ENCODE measurements at places on chromosomes 4 and X.

- DNase-seq, result no peak
These were observed 8.3 kb upstream of the HAND2 start for GRCh38 chr4:173538148-173538908.

DNA sequence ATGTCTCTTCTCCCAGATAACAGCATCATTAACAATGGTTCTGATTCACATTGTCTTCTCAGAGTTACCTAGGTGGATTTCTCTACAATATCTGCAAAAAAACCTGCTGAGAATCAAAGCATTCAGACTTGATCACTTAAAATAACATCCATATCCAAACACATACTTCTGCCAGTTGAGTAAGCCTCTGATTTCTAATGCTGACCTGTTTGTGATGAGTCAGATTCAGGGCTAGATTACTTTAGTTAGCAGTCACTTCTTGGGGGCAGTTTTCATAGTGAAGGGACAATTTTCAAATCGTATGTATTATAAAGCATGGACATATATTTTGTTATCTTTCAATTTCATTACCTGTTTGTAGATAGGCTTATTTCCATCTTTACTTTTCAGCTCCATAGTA lies 35.5 kb downstream of the CCNI start:
- no peak for DNase-seq

DNA sequence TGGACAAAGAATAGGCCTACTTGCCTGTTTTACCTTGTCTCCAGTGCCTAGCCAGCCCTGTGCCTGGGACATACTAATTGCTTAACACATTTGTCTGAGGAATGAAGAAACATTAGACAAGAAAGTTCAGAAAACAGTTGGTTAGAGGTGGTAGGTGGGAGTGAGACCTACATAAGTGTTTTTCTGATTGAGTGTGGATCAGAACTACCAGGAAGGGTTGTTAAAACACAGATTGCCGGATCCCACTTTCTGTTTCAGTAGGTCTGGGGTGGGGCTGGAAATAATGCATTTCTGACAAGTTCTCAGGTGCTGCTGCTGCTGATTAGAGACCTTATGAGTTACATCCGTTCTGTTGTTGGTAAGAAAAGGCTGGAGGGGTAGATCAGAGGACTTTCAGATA lies 5.7 kb upstream of the JADE1 start:
- no peak for DNase-seq

DNA sequence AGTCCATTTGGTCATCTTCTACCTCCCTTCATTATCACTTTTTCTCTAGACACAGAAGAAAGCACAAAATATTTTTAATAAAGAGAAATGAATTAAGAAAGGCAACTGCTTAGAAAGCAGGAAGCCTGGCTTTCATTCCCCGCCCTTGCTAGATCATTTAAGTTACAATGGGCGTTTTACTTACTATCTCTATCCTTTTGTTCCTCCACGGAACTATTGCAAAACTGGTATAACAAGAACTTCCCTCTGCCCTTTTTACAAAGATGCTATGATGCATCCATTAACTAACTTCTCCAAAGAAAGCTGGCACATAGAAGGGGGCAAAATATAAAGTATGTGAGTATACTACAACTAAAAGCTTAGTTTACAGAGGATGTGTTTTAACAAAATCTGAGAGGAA lies 434.5 kb upstream of the FTHL17 start:
- DNase-seq, result no peak

- no peak for DNase-seq
These were observed 84.1 kb downstream of the TBCK start for GRCh38 chr4:106231931-106232330.

DNA sequence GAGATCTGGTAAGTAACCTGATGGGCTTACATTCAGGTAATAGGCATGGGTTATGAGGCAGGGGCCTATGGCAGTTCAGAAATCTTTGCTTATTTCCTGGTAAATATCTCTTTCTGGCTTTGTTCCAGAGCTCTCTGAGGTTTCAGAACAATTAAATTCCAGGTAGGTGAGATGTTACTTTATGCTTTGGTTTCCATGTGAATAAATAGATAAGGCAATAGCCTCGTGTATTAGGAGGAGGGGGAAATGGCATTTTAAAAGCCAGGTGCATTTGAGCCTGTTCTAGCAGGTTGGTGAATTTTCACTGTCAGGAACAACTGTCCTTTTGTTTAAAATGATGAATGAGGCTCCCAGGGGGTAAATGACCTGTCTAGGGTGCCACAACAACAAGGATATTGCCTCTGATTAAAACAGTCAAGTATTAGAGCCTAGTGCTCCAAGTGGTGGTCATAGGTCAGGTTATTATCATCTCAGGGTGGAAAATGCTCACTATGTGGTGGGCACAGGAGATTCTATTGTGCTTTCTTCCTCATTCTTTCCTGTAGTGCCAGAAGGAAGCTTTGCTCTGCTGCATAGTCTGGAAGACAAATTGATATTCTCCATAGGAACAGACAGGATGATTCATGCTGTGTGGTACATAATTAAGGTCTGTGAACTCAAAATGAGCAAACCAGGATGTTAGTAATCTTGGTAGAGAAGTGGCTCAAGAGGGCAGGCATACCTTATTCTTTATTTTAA lies 296.2 kb downstream of the INPP4B start:
- no peak for DNase-seq

GRCh38 chr4:56744030-56744429 lies 62.9 kb upstream of the HOPX start:
- DNase-seq, result no peak

- no peak for DNase-seq
These were observed 789.2 kb downstream of the KLHL13 start for GRCh38 chrX:117327373-117327772.

GRCh38 chr4:57426779-57427395 lies 316.7 kb upstream of the IGFBP7 start:
- no peak for DNase-seq

DNA sequence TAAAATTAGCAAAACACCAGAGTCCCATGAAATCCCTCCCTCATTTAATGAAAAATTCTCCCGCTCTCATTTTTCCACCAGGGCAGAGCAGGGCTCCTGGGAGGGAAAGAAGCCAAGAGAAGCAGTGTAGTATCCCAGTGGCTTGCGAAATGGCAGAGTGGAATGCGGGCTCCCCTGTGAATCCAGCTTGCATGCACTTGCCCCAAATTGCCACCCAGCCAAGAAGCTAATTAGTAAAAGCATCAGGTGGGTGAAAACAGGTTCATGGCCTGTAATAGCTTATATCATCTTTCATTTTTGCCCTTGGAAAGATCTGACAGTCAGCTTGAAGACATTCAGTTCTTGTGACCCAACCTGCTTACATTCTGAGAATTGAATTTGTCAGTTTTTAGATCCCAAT lies 10.1 kb downstream of the AMOT start:
- no peak for DNase-seq

DNA sequence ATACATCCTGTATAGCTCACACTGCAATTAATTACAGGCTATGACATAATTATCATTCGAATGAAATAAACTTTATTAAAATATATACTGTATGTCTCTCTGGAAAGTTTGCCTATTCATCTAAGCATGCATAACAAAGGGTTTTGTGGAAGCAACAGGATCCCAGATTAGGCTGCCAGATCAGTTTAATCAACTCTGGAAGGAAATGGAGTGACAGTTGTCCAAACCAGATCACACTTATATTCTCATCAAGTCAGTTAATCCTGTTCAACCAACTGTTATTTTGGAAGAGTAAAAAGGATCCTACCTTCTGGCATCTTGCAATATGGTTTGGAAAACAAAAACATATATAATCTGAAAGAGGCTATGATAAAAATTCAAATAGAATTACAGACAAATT lies 312.2 kb downstream of the FAT4 start:
- no peak for DNase-seq

- DNase-seq, result no peak
These were observed 52.4 kb downstream of the SCFD2 start for GRCh38 chr4:53313510-53313909.

DNA sequence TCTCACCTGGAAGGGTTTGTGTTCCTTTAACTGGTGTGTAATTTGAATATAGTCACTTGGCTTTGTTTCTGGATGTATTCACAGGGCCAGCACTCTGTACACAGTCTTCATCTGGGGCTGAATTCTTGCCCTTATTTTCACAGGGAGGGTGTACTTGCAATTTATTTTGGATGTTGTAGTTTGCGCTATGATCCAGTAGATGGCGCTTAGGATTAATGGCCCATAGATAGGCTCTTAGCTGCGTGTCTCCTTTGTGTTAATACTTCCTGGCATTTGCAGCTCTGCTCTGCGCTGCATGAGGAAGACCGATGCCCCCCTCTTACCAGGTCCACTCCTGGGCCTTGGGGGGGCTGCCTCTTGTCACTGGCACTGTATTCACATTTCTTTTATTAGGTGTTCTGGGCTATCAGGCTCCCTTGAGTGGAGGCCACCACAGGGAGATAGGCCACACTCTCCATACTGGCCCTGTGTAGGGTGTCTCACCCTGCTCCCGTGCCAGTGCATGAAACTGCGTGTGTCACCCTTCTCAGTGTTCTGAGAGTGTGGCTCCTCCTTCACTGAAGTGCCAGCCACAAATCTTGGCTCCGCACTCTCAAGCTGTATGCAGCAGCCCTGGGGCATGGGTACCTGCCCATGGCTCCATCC lies 562.2 kb downstream of the ZIC3 start:
- DNase-seq, result no peak

GRCh38 chr4:37535872-37536271 lies 150.3 kb downstream of the RELL1 start:
- DNase-seq, result no peak

DNA sequence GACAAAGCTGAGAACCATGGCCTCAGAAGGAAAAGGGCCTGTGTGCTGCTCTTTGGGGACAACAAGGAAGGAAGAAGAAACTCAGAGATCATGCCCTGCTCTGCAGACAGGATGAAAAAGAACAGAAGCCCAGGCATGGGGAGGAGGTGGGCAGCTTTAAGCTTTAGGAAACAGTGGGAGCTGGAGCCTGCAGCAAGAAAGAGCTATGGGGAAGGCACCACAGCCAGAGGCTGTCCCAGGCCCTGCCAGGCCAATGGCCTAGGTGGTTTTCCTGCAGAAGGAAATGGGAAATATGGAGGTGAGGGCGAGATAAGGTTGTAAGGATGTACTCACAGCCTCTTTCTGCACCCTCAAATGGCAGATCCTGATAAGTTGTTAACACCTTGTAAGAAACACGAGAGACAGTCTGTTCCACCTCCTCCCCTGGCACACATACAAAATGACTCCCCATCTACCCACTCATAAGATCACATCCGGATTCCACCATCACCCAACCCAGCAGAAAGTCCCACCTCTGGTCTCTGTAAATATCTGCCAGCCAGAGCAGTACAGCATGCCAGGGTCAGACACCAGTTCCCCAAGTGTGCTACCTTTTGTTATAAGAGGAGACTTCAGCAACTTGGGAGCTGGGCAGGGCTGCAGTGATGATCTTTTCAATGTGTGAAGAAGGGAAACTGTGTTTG lies 105.2 kb downstream of the RTL5 start:
- DNase-seq, result no peak
